ENCODE measurements at places on chromosomes 11 and 22.

- no peak for DNase-seq
These were observed 53.3 kb upstream of the TOP3B start for GRCh38 chr22:22035771-22036314.

DNA sequence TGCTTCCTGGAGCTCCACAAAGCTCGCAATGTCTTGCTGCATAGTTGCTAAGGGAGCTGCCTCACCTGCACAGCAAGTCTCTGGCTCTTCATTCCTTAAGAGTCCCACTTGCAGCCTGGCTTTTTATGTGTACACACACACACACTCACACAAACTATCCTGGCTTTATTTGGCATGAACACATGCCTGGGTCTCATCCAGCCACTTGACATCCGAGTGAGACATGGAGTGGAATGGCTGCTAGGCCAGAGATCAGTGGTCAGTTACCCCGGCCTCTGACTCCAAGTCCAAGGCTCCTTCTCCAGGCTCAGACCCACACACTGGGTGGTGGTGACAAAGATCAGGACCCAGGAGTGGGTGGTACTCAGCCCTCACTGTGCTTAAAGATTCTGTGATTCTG, 37.9 kb upstream of the CLTCL1 start:
- no peak for DNase-seq

- DNase-seq: no peak
These were observed 321.1 kb downstream of the TENM4 start for GRCh38 chr11:79119491-79120284.

GRCh38 chr22:19565382-19566278, 41.4 kb upstream of the CLDN5 start:
- no peak for DNase-seq

- DNase-seq: no peak
These were observed 1261.0 kb downstream of the FAM181B start for GRCh38 chr11:81472646-81473045.

- no peak for DNase-seq
These were observed 26.8 kb downstream of the POU2AF1 start for GRCh38 chr11:111352231-111352746.

DNA sequence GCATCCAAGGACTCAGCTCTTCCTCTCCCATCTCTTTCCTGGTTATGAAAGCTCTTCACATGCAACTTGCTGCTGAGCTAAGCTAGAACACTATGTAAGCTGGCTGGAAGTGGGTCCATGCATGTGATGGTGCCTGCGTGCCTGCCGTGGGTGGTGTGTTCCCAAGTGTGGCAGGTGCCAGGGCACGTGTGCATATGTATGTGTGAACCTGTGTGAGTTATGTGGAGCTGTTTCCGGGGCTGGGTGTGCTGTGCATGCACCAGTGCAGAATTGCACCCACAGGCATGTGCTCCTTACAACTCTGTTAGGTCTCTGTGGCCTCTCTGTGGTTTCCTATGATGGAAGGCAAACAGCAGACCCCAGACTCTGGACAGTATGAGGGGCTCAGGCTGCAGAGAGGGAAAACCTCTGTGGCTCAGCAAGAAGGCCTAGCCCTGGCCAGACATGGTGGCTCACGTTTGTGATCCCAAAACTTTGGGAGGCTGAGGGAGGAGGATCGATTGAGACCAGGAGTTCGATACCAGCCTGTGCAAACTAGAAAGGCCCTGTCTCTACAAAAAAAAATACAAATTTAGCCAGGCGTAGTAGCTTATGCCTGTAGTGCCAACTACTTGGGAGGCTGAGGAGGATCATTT, 4.1 kb upstream of the P2RY6 start:
- DNase-seq: no peak

GRCh38 chr11:73048446-73048845, 93.7 kb downstream of the FCHSD2 start:
- no peak for DNase-seq

DNA sequence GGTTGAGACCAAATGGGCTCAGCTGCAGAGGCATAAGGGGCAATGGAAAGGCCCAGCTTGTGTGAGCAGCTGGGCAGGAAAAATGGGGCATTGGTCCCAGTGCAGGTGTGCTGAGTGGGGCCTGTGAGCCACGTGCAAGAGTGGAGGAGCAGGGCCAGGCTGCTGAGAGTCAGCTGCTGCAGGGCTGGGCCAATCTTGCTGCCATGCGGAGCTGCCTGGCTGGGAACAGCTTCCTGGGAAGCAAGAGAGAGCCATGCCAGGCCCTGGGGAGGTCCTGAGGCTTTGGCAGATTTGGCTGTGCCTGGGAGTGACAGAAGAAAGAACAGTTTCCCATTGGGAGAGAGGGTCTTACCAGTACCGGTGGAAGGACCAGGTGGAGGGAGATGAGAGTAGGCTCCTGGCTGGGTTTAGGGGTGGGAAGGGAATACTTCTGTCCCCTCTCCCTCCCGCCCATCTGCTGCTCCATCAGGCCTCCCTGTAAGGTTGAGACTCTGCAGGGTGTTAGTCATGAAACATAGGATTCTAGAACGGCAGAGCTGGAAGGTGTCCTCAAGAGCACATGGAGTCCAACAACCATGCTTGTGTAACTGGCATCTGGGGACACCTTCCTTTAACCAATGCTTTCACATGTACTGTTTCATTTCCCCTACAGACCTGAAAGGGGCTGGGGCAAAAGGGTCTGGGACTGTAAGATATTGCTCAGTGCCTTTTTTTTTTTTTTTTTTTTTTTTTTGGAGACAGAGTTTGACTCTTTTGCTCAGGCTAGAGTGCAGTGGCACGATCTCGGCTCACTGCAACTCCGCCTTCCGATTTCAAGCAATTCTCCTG, 10.4 kb downstream of the SEPTIN3 start:
- DNase-seq: no peak

DNA sequence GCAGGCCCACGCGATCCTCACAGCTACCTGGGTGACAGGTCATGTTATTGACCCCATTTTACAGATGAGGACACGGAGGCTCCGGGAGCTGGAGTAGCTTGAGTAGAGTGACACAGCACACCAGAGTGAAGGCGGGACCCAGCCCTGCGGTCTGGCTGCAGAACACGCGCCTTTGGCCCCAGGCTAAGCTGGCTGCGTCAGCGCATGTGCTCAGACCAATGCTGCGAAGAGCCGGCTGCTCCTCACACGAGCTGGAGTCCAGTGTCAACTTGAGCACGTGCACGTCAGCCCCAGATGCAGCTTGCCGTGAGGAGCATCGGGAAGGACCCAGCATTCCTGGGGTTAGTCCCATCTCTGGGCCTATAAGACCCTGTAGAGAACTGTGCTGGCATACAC, 49.9 kb downstream of the SCUBE1 start:
- DNase-seq: no peak

DNA sequence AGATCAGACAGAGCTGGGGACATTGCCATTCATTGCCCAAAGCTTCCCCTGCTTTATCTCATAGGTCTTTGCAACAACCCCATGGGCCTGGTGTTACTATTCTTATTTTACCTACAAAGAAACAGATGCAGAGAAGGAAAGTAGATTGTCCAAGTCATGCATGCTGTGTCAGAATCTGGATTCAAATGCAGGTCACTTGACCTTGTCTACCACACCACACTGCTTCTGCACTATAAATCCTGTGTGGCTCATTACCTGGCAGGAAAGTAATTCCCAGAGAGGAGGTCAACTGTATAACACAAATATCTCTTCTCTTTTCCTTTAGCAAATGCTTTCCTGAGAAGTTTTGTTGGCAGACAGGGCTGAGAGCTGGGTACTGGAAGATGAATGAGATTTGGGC, 18.5 kb downstream of the PLEKHB1 start:
- no peak for DNase-seq

- no peak for DNase-seq
These were observed 27.5 kb upstream of the FLI1 start for GRCh38 chr11:128666397-128666796.

- no peak for DNase-seq
These were observed 204.4 kb downstream of the TBC1D22A start for GRCh38 chr22:46966846-46967245.

DNA sequence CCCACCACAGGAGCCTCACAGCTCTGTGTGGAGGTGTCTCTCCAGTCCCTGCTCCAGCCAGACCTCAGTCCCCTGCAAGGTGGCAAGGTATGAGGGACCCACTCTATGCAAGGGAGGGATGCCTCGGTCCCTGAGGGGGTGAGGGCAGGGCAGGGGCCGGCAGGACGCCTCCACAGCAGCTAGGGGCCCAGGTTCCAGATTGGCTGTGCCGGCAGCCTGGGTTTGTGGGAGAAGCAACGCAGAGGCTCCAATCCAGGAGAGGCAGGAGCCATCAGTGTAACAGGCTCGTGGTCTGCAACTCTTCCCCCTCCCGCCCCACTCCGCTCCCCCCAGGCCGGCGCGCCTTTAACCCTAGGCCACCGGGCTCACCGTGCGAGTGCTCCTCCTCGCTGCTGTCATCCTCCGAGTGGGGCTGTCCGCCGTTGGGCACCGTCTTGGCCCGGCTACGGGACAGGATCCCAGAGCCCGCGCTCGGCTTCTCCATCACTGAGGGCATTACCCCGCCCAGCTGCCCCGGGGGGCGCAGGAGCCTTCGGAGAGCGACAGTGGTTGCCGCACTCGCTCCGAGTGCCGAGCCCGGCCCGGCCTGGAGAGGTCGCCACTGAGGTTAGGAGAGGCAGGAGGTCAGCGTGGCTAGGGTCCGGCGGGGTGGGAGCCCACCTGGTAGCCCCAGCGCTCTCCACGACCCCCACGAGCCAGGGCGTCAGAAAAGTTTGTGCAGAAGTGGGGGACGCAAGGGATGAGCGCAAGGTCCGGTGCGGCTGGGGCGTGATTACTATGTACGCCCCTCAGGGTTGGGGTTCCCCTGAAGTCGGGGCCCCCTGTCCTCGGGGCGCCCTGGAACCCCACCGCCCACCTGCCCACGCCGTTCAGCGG, 765 bp downstream of the RCOR2 start:
- DNase-seq: no peak

- no peak for DNase-seq
These were observed 20.5 kb downstream of the COA4 start for GRCh38 chr11:73856031-73856567.

- DNase-seq: no peak
These were observed 17.3 kb upstream of the RAB30 start for GRCh38 chr11:83088965-83089364.

GRCh38 chr11:27722117-27722952, 22.1 kb upstream of the BDNF start:
- DNase-seq: no peak

DNA sequence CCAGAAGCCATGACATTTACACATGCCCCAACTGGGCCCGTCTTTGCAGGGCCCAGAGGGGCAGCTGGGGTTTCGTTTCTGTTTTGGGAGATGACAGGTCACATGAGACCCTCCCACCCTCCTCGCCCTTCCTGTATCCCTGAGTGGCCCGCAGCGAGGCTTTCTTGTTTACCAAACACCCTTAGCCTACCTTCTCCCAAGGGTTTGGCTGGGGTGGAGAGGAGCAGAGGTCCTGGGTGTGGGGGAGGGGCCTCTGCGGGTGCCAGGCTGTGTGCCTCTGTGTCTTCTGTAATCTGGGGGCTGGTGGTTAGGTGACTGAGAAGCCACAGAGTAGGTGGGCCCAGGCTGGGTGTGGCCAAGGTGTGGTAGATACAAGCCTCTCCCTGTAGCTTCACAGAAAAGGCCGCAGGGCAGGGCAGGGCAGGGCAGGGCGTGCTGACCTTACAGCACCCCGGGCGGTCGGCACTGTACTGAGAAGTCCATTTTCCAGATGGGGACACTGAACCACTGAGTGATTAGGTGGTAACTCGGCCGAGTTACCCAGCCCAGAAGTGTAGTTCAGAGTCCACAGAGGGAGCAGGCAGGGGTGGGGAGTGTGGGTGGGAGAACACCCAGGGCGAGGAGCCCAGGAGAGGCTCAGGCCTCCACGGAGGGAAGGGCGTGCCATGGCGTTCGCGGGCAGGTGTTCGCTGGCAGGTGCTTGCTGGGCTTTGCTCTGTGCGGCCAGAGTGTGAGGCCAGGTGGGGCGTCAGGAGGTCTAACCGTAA, 8.7 kb downstream of the PRR5 start:
- no peak for DNase-seq

- DNase-seq: no peak
These were observed 102.6 kb downstream of the TMPRSS5 start for GRCh38 chr11:113603277-113604059.

- DNase-seq: no peak
These were observed 24.8 kb upstream of the FNBP4 start for GRCh38 chr11:47791774-47792430.

DNA sequence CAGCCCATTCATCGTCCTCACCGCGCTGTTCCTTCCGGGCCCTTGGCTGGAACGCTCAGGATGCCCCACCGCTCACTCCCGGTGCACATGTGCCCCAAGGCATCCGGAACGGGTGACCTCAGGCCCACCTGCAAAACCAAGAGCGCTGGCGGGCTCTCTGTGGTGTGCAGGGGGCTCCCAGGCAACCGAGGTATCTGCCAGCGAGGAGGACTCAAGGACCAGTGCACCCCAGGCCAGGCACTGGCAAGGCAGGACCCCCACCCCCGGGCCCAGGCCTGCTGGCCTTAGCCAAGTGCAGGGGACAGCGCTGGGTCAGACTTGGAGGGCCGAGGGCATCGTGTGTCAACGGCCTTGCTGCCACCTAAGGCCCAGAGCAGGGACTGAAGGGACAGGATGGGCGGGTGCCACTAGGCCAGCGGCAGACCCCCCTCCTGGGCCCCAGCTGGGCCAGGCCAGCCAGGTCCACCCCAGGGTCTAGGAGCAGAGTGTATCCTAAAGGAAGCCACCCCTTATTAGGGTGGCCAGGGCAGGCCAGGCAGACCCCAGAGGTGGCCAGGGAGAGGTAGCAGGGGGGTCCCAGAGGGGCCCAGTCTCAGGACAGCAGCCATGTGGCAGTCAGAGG, 8.5 kb downstream of the TNNT3 start:
- DNase-seq: no peak

- DNase-seq: no peak
These were observed 57.5 kb downstream of the ANO1 start for GRCh38 chr11:70135625-70136059.

DNA sequence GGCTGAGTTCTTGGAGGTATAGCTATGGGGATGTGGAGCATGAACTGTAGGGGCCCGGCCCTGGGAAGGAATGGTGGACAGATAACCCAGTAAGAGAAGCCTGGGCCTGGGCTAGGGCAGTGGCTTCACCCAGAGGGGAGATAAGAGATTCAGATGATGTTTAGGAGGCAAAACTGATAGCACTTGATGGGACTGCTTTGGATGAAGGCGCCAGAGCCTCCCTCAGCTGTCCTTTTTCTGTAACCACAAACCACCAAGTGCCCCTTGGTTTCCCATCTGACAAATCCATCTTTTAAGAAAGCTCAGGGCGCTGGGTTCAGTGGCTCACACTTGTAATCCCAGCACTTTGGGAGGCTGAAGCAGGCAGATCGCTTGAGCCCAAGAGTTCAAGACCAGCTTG, 23.4 kb downstream of the RELT start:
- DNase-seq: no peak

- DNase-seq: no peak
These were observed 792 bp downstream of the RBMXL2 start for GRCh38 chr11:7089328-7090251.

GRCh38 chr22:37459206-37459605, 27.0 kb downstream of the MFNG start:
- no peak for DNase-seq

- DNase-seq: no peak
These were observed 82.6 kb downstream of the MICAL3 start for GRCh38 chr22:17941471-17942406.

- no peak for DNase-seq
These were observed 193.5 kb downstream of the MYO18B start for GRCh38 chr22:25935266-25936058.

Data from HT-29 (cell line).